ENCODE measurements at places on chromosomes 1 and 21.

GRCh38 chr1:161258439-161259344 is at the start of gene PCP4L1:
TSS of gene PCP4L1 (plus strand) at chr1:161258745. CDS start at chr1:161258975, 230 bp downstream.
- no peak for DNase-seq
- H3K27me3 ChIP-seq = peaks cover 43% of the 10 kb centered on the region
- peak within 1 kb of the TSS; percentile 41 for H3K4me3 ChIP-seq
- no peak within 1 kb of the TSS for H3K27ac ChIP-seq
- no peaks in the 10 kb centered on the region for H3K36me3 ChIP-seq

DNA sequence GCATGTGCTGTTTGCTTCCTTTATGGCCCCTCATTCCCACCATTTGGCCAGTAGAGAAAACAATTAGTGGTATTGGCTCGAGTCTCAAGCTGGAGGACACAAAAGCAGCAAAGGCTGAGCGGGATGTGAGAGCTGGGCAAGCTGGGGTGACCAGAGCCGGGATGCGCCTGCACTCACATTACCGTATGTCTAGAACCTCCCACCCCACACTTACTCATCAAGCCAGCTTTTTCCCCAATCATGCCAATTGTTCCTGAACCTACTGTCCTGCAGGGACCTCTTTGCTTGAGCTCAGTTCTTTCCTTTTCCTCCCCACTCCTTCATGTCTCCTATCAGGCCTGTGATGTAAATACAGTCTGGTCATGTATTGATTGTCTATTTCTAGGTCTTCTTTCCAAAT is 45.9 kb downstream of the KIRREL1 start:
- no peak for DNase-seq
- no peaks in the 10 kb centered on the region for H3K36me3 ChIP-seq
- H3K4me3 ChIP-seq = no peak overlapping the region
- peak overlapping the region; percentile 38 for H3K27ac ChIP-seq
- peaks cover 20% of the 10 kb centered on the region for H3K4me1 ChIP-seq
- H3K27me3 ChIP-seq = no peaks in the 10 kb centered on the region

DNA sequence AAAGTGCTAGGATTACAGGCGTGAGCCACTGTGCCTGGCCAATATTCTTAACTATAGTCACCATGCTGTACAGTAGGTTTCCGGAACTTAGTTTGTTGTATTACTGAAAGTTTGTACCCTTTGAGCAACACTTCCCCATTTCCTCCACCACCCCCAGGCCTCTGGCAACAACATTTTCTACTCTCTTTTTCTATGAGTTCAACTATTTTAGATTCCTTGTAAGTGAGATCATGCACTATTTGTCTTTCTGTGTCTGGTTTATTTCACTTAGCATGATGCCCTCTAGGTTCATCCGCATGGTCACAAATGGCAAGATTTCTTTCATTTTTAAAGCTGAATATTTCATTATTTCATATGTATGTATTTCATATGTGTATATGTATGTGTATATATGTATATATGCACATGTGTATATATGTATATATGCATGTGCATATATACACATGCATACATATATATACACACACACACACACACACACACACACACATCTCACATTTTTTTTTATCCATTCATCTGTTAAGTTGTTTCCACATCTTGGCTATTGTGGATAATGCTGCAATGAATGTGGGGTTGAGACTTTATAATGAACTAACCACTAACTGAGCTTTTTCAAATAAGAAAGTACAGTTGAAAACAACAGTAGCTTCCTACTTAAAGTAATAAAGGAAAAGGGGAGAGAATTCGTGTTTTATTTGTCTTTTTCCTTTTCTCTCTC is 256.8 kb upstream of the C1orf105 start:
- no peaks in the 10 kb centered on the region for H3K4me1 ChIP-seq
- DNase-seq = no peak
- no peak overlapping the region for H3K27ac ChIP-seq
- H3K27me3 ChIP-seq = no peaks in the 10 kb centered on the region

GRCh38 chr1:28882009-28882628 is 32.2 kb upstream of the EPB41 start:
- H3K27me3 ChIP-seq = peaks cover 7% of the 10 kb centered on the region
- no peak overlapping the region for H3K4me3 ChIP-seq
- H3K27ac ChIP-seq = no peak overlapping the region
- H3K4me1 ChIP-seq = no peaks in the 10 kb centered on the region
- peak; percentile 83 for DNase-seq

DNA sequence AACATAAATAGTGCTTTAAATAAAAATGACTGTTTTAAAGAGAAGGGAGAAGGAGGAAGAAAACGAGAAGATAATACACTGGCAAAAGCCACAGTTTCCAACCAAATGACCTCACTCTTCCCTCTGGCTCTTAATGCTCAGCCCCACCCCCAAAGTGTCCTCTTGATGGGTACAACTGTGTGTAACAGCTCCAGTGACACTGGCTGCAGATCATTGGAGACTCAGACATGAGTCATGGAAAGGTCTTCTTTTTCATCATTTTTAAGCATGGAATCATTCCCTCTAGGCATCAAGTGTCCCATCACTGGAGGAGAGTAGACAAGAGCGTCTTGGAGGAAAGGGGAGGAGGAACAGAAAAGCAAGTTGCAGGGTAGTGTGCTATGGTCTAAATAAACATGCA is 333.0 kb downstream of the PAPPA2 start:
- no peak overlapping the region for H3K27ac ChIP-seq
- no peak overlapping the region for H3K4me3 ChIP-seq
- no peak for DNase-seq
- H3K36me3 ChIP-seq = no peaks in the 10 kb centered on the region

DNA sequence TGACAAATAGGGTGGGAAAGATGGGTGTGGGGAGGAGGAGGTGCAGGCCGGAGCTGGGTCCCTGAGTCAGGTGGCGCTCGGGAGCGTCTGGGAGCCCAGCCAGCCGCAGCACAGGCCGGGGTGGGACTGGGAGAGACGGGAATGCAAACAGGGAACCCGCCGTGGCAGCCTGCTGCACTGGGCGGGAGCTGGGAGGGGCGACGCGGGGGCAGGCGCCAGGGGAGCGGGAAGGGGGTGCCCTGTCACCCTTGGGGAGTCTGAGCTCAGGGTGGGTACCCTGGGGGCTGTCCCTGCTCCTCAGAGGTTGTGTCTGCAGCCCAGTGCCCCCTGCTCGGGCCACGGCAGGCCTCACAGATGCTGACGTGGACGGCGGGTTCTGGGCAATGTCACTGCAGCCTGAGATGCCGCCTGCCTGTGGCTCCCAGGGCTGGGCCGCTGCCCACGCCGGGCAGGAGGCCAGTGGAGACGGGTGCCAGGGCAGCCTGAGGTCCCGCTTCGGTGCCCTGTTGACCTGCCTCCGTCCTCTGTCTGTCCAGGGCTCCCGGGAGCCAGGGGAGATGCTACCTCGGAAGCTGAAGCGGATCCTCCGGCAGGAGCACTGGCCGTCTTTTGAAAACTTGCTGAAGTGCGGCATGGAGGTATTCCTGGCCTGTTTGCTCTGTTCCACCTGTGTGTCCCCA is 16.6 kb upstream of the LRRC3 start:
- no peaks in the 10 kb centered on the region for H3K27me3 ChIP-seq
- H3K27ac ChIP-seq = no peak overlapping the region
- H3K4me1 ChIP-seq = no peaks in the 10 kb centered on the region
- no peak overlapping the region for H3K4me3 ChIP-seq
- no peak for DNase-seq

DNA sequence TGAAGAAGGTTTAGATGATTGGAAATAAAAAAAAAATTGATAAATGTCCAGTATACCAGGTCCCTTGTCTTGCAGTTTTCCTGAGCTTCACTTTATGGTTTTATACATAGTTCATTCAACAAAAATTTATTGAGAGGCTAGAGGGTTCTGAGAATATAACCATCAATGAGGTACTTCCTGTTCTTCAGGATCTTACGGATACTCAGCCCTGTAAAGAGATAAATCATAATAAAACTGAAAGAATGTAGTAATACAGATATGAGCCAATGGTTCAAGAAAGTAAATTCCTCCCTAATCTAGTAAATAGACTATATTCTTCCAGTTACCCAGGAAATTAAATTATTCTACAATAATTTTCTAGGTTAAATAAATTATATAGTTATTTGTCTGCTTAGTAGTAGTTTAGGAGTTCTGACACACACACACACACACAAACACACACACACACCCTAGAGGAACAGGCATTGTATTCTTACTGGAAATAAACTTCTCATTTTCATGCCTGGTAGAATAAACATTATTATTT is 70.4 kb upstream of the HMCN1 start:
- no peaks in the 10 kb centered on the region for H3K27me3 ChIP-seq
- H3K36me3 ChIP-seq = no peaks in the 10 kb centered on the region
- H3K4me3 ChIP-seq = no peak overlapping the region
- DNase-seq = no peak
- no peak overlapping the region for H3K27ac ChIP-seq

DNA sequence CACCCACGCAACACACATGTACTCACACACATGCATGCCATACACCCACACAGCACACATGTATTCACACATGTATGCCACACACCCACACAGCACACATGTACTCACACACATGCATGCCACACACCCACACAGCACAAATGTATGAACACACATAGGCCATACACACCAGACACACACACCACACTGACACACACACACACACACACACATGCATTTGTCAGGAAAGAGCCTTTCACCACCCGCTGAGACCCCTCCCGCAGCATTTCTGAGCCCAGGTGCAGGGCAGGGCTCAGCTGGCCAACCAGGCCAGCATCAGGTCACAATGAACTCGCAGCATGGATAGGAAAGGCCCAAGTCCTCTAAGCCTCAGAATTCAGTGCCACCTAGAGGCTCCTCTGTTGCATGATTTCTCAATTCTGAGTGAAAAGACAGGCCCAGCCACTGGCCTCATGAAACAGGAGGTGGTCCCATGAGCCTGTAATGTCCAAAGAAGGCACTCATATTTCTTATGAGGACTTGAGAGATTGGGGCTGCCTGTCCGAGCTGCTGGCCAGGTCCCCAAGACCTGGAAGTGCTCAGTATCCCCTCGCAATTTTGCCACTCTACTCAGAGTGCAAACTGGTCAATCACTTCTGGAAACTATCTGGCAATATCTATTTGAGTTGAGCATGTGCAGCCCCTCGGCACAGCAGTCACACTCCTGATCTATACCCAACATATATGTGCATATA is 57.3 kb downstream of the PSMG1 start:
- H3K27ac ChIP-seq = no peak overlapping the region
- peaks cover 7% of the 10 kb centered on the region for H3K4me1 ChIP-seq
- peak; percentile 49 for DNase-seq
- no peaks in the 10 kb centered on the region for H3K27me3 ChIP-seq
- H3K4me3 ChIP-seq = no peak overlapping the region
- H3K36me3 ChIP-seq = no peaks in the 10 kb centered on the region

DNA sequence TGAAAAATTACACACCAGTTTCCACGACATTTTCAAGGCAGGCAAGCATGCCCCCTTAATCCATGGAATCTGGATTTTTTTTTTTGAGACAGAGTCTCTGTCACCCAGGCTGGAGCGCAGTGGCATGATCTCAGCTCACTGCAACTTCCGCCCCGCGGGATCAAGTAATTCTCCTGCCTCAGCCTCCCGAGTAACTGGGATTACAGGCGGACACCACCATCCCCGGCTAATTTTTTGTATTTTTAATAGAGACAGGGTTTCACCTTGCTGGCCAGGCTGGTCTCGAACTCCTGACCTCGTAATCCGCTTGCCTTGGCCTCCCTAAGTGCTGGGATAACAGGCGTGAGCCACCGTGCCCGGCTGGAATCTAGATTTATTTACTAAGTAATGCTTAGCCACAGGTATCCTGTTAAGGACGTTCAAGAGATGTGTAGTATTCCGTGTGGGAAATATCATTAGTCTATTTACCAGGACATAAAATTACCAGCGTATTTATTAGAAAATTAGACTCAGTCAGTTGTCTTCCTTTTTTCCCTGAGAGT is 2.5 kb downstream of the IFI44 start:
- no peaks in the 10 kb centered on the region for H3K36me3 ChIP-seq
- H3K27ac ChIP-seq = no peak overlapping the region

GRCh38 chr1:30089024-30089430 is 634.4 kb downstream of the MATN1 start:
- no peaks in the 10 kb centered on the region for H3K4me1 ChIP-seq
- no peak overlapping the region for H3K4me3 ChIP-seq
- no peaks in the 10 kb centered on the region for H3K36me3 ChIP-seq
- H3K27ac ChIP-seq = no peak overlapping the region
- peaks cover 11% of the 10 kb centered on the region for H3K27me3 ChIP-seq

GRCh38 chr1:236009857-236010256 is 55.0 kb downstream of the NID1 start:
- no peaks in the 10 kb centered on the region for H3K27me3 ChIP-seq
- DNase-seq = no peak
- peaks cover 29% of the 10 kb centered on the region for H3K4me1 ChIP-seq

- DNase-seq = no peak
- H3K4me1 ChIP-seq = no peaks in the 10 kb centered on the region
- H3K4me3 ChIP-seq = no peak within 1 kb of the TSS
- no peaks in the 10 kb centered on the region for H3K27me3 ChIP-seq
- no peaks in the 10 kb centered on the region for H3K36me3 ChIP-seq
- H3K27ac ChIP-seq = no peak within 1 kb of the TSS
These were observed at the start of gene SMCP for GRCh38 chr1:152878042-152878441. TSS of gene SMCP (plus strand) at chr1:152878322. CDS start at chr1:152884423, 6,101 bp downstream.

- no peak for DNase-seq
- no peaks in the 10 kb centered on the region for H3K36me3 ChIP-seq
- no peaks in the 10 kb centered on the region for H3K4me1 ChIP-seq
- H3K27me3 ChIP-seq = no peaks in the 10 kb centered on the region
- H3K27ac ChIP-seq = peak overlapping the region; percentile 28
- H3K4me3 ChIP-seq = no peak overlapping the region
These were observed 12.6 kb downstream of the FHAD1 start for GRCh38 chr1:15259622-15260007.

DNA sequence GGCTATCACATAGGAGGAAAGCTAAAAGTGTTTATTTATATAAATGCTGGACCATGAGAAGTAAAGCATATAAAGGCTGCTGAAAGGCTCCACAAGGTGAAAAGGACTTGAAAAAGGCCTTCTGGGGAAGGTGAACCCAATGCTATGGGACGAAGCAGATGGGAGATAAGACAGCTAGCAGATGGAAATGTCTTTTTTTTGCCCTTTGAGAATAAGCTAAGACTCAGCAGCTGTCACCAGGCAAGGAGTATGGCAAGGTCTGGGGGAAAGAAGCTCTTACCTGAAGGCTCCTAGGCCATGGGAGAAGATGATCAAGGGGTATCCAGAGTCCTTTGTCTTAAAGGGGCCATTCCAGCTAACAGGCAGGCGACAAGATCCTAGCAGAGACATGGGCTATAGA is 9.9 kb downstream of the PAFAH2 start:
- no peak overlapping the region for H3K27ac ChIP-seq
- no peak for DNase-seq
- peaks cover 6% of the 10 kb centered on the region for H3K4me1 ChIP-seq
- peaks cover 12% of the 10 kb centered on the region for H3K36me3 ChIP-seq
- H3K27me3 ChIP-seq = no peaks in the 10 kb centered on the region

DNA sequence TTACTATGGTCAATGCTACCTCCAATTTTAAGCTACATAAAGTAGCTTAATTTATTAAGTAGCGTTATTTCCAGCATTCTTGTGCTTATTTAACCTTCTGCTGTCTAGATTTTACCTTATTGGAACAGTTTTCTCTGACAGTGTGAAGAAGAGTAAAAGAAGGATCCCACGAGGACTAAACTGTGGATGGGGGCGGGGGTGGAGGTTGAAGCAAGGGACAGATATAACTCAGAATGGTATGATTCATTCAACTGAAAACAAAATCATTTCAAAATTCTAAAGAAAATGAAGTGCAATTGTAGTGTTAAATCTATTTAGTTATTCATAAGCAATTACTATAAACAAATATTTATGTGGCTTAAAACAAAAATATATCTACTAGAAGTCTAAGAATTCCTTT is 11.5 kb upstream of the VAV3 start:
- no peaks in the 10 kb centered on the region for H3K4me1 ChIP-seq
- no peaks in the 10 kb centered on the region for H3K27me3 ChIP-seq
- H3K36me3 ChIP-seq = no peaks in the 10 kb centered on the region
- no peak for DNase-seq
- H3K27ac ChIP-seq = no peak overlapping the region
- H3K4me3 ChIP-seq = no peak overlapping the region

Data from tibial nerve (tissue), 4 donors.